ENCODE measurements at places on chromosomes 2 and 18.
A peak's percentile ranks its signal among the peaks of the same experiment; 100 is the strongest.

GRCh38 chr18:34339155-34339554 lies 114.4 kb upstream of the NOL4 start:
- DNase-seq: no peak
- H3K4me1 ChIP-seq: no peaks in the 10 kb centered on the region
- H3K27ac ChIP-seq: no peak overlapping the region
- H3K4me3 ChIP-seq: no peak overlapping the region
- H3K36me3 ChIP-seq: no peaks in the 10 kb centered on the region

- H3K27ac ChIP-seq: peak overlapping the region; percentile 99
- H3K4me1 ChIP-seq: peaks cover 77% of the 10 kb centered on the region
- no peaks in the 10 kb centered on the region for H3K36me3 ChIP-seq
- peak; percentile 86 for DNase-seq
Observed at GRCh38 chr2:43139996-43140621, 86.3 kb downstream of the ZFP36L2 start.

GRCh38 chr2:231133365-231134099 lies 8.7 kb upstream of the HTR2B start:
- H3K27ac ChIP-seq: no peak overlapping the region
- DNase-seq: no peak
- H3K4me3 ChIP-seq: no peak overlapping the region
- H3K36me3 ChIP-seq: no peaks in the 10 kb centered on the region
- H3K27me3 ChIP-seq: no peaks in the 10 kb centered on the region

- H3K4me3 ChIP-seq: peak overlapping the region; percentile 77
- DNase-seq: no peak
- no peaks in the 10 kb centered on the region for H3K36me3 ChIP-seq
- H3K27me3 ChIP-seq: peaks cover 12% of the 10 kb centered on the region
Observed at GRCh38 chr18:12408247-12408869, 629 bp downstream of the PRELID3A start.

GRCh38 chr2:205660521-205661124 lies 21.7 kb upstream of the NRP2 start:
- H3K4me1 ChIP-seq: peaks cover 13% of the 10 kb centered on the region
- DNase-seq: no peak
- H3K4me3 ChIP-seq: no peak overlapping the region
- peaks cover 2% of the 10 kb centered on the region for H3K27me3 ChIP-seq

DNA sequence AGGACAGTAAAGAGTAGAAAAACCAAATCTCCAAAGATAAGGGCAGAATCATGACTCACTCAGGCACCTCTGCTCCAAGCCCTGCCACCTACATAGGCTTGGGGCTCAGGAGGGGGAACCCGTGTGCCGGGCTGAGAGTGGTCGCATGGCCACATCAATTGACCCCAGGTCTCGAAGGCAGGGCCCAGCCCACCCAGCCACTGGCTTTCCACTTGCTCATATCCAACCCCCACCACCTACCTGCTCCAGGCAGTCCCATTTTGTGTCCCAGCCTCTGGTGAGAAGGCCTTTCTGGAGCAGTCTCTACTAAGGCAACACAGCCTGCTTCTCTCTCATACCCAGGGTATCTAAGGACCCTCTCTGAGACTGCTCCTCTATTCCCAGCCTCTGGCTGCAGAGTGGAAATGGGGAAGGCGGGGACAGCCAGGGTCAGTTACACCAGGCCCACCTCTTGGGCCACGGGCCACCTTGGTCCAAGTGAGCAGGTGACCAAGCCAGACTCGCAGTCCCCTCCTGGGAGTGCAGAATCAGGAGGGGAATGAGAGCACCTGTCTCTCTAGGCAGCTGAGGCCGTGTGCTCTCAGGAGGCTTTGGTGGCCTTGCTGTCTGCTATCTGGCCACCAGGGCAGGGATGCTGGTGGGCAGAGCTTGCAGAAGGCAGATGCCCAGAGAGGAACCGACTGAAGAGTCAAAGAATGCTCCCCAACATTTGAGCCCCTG lies 20.8 kb downstream of the TFCP2L1 start:
- H3K27ac ChIP-seq: no peak overlapping the region
- H3K27me3 ChIP-seq: peaks cover 6% of the 10 kb centered on the region
- H3K36me3 ChIP-seq: no peaks in the 10 kb centered on the region
- no peaks in the 10 kb centered on the region for H3K4me1 ChIP-seq
- DNase-seq: no peak
- no peak overlapping the region for H3K4me3 ChIP-seq

- H3K36me3 ChIP-seq: no peaks in the 10 kb centered on the region
- H3K27ac ChIP-seq: peak overlapping the region; percentile 87
- peak overlapping the region; percentile 83 for H3K4me3 ChIP-seq
Observed at GRCh38 chr18:74081966-74082741, 65.5 kb downstream of the FBXO15 start.

GRCh38 chr2:12278217-12278750 lies 438.5 kb upstream of the TRIB2 start:
- H3K4me3 ChIP-seq: no peak overlapping the region
- peaks cover 19% of the 10 kb centered on the region for H3K4me1 ChIP-seq
- no peak for DNase-seq
- H3K36me3 ChIP-seq: no peaks in the 10 kb centered on the region

GRCh38 chr2:189146553-189146952 lies 33.0 kb downstream of the COL5A2 start:
- DNase-seq: no peak
- H3K27me3 ChIP-seq: no peaks in the 10 kb centered on the region
- no peak overlapping the region for H3K4me3 ChIP-seq
- no peaks in the 10 kb centered on the region for H3K4me1 ChIP-seq

DNA sequence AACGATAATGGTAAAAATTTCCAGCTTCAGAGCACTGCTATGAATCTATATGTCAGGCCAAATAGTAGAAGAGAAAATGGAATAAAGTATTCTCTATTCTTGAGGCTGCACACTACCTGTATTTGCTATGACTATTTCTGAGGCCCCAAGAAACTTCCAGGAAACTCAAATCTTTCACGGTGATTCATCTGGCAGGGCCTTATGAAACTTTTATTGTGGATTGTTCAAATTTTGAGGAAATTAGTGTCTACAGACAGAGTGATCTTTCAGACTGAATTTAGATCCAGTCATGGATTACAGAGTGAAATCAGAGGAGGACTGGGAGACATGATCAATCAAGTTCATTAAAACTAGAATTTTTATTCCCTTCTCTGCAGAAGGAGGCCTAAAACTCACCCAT lies 4.1 kb upstream of the VSNL1 start:
- no peak overlapping the region for H3K27ac ChIP-seq
- H3K4me3 ChIP-seq: no peak overlapping the region
- H3K36me3 ChIP-seq: no peaks in the 10 kb centered on the region
- DNase-seq: no peak

All from immature natural killer cell (primary cell).